HCT116 (cell line): ENCODE measurements at places on chromosomes 3 and 15.

DNA sequence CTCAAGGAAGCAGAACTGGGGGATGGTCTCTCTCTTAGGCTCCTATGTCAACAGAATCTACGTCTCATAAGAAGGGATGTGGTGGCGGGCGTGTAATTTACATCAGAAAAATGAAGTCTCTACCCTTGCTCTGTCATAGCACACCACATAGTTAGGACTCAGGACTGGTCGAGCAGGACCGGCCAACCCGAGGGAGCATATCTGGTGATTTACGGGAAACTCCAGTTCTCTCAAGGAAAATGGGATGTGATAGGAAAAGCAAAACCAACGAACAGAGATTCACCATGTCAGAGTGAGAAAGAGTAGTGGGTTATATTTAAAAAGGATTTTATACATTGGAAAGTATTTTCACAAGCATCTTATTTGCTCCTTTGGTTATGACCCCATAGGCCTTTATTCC, 54.7 kb downstream of the IGF2BP2 start:
- no peak for DNase-seq

- no peak for DNase-seq
These were observed 88.4 kb downstream of the PYDC2 start for GRCh38 chr3:191549357-191549756.

DNA sequence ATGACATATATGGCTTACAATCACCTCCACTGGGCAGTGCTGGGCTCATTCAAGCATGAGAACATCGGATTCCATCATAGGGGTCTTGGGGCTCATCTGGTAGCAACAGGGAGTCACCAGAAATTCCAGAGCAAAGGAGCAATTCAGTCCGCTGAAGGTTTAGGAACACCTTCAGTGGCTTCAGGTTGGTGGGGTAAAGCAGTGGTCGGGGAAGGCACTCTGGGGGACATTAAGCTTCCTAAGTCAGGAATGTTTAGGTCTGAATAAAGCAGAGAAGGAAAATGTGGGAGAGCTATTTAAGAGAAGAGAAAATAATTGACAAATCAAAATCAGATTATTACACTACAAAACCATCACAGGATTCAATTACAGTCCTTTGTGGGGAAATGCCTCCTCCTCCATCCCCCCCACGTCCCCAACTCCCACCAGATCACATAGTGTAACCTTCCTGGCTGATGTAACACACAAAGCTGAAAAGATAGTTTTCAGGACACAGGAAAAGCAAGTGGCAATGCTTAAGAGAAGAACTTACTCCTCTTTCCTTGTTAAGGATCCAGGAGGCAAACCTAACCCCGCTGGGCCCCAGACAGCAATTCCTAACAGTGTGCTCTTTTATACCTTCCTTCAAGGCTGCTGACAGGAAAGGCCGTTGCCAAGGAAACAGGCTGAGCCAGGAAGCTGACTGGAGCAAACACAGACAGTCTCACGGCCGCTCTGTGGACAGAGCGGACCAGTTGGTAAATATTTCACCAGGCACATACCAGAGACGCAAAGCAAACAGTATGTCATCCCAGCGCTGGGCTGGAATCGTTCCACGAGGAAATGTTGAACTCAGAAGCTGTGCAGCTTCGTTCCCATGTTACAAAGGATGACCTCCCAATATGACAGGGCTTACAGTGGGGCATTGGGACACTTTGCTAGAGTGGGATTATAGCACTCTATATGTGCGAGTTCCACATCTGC, 57.5 kb upstream of the LMCD1 start:
- DNase-seq, result peak; percentile 63

DNA sequence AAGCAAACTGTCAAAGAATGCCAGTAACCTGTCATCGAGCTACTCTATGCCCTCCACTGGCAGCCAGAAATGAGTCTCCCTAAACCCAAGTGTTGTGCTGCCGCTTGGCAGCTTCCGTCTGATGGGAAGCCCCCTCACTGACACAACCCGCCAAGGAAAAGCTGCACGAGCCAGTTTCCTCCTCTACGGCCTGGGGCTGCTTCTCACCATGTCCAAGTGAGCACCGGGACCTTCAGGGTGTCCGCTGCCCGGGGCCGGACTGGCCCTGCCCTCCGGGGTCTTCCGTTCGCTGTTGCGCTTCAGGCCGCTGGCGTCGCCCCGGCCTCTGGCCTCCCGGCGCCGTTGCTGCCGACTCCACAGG, 490 bp downstream of the TOMM70 start:
- DNase-seq, result no peak

- peak; percentile 29 for DNase-seq
These were observed at the start of gene ABI3BP for GRCh38 chr3:100993309-100993708. Gene ABI3BP, minus strand, starts transcription at chr3:100993421. Its CDS starts 37 bp downstream, at chr3:100993384.

- DNase-seq, result no peak
These were observed 133.3 kb upstream of the TPM1 start for GRCh38 chr15:62909257-62909656.

GRCh38 chr3:19471138-19471537, 322.8 kb downstream of the KCNH8 start:
- DNase-seq, result no peak

- no peak for DNase-seq
These were observed 23.6 kb downstream of the VGLL4 start for GRCh38 chr3:11619946-11620652.

DNA sequence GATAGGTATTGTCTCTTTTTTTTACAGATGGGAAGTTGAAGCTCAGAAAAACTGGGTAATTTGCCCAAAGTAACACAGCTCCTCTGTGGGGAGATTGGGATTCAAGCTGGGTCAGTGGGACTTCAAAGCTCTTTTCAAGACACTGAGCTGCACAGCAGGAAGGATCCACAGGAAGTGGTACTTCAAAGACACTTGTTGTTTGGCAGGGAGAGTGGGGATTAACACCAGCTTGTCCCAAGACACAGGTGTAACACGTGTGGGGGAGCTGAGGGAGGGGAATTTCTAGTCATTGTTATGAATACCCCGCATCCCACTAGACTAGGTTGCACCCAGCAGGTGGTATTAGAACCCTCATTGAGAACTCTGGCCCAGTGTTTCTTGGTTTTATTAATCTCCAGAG, 116.0 kb downstream of the FOXB1 start:
- no peak for DNase-seq

GRCh38 chr3:116394365-116394764, 50.9 kb downstream of the LSAMP start:
- no peak for DNase-seq

- DNase-seq, result no peak
These were observed 48.1 kb downstream of the RAB11A start for GRCh38 chr15:65917407-65917756.

DNA sequence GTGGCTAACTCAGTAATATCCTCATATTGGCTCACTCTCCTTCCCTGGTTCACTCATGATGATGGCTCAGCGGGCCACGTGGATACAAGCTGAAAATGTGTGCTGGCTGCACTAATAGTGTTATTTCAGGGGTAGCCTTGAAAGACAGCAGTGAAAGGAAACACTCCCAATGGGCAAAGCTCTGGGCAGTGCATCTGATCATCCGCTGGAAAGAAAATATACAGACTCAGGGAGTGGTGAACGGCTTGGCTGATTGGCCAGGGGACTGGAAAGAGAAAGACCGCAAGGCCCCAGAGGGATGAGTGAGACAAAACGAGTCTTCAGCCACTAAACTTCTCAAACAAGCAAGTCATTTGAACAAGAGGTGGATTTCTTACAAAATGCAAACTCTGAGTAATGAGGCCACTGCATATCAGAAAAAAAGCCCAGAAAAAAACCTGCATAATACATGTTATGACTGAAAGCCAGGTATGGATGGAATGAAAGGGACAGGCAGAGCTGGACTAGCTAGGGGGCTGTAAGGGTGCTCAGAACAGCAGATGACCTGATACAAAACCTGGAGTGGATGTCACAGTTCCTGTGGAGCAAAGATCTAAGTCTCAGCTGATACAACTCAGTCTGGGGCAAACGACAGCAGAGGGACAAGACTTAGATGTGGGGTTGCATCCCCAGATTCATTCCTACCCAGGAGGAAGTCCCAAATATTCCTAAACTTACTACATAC, 33.3 kb downstream of the CMTM6 start:
- DNase-seq, result no peak

DNA sequence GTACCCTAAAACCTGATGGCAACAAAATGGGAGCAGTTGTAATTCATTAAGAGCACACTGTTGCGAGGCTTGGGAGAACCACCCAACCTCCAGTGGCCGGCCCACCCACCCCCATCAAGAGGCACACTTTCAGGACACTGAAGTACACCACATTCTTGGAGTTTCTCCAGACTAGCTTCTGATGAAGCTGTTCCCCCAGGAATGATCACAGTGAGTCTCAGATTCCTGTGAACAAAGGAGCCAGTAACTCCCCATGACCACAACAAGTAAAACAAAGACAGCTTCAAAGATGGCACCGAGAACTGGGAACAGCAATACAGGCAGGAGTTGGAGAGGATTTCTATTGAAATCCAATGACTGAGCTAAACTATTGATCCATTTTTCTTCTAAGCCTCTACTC, 126.0 kb downstream of the ST8SIA2 start:
- no peak for DNase-seq

DNA sequence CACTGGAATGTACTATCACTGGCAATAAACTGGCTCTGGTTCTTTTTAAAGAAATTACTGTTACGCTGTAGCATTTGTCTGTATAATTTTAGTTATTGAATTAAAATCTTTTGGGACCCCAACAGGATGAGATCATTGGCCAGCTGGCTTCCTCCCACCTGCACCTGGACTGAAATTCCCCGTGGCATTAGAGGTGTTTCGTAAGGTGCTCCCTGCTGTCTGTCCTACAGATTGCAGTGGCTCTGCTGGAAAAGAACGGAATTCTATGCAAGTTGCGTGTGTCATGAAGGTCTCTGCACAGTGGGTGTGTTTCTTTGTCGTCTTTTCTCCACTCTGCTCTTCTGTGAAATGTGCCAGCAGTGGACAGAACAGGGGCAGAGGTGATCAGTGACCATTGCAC, 383.4 kb downstream of the PTPRG start:
- DNase-seq, result no peak

GRCh38 chr3:194212845-194213331, 76.9 kb downstream of the HES1 start:
- no peak for DNase-seq

- no peak for DNase-seq
These were observed 219.2 kb upstream of the ARHGEF26 start for GRCh38 chr3:153901991-153902390.

GRCh38 chr3:46264002-46264401, 21.7 kb downstream of the CCR3 start:
- DNase-seq, result no peak

- no peak for DNase-seq
These were observed 228.1 kb upstream of the AZI2 start for GRCh38 chr3:28576614-28577200.

DNA sequence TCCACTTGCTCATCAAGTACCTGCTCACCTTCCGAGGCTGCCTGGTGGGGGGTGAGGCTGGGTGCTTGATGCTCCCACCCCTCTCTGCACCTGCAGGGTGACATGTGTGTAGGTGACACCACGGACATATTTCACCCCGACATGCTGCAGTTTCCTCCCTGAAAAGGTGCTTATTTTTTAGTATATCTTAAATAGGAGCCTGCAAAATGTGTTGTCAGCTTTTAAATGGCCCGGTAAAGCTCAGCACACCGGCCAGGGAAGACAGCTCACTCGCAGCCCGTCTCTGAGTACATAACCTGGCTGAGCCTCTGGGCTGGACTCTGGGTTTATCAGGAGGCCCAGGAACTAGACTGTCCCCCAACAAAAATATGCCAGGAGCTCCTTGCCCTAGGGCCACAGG, 89.3 kb upstream of the LINGO1 start:
- DNase-seq, result no peak

GRCh38 chr3:189712906-189713483, 81.8 kb downstream of the TP63 start:
- no peak for DNase-seq

GRCh38 chr3:14372587-14372986, 29.8 kb upstream of the SLC6A6 start:
- DNase-seq, result no peak

GRCh38 chr15:27985099-27985498, 114.0 kb downstream of the OCA2 start:
- no peak for DNase-seq

DNA sequence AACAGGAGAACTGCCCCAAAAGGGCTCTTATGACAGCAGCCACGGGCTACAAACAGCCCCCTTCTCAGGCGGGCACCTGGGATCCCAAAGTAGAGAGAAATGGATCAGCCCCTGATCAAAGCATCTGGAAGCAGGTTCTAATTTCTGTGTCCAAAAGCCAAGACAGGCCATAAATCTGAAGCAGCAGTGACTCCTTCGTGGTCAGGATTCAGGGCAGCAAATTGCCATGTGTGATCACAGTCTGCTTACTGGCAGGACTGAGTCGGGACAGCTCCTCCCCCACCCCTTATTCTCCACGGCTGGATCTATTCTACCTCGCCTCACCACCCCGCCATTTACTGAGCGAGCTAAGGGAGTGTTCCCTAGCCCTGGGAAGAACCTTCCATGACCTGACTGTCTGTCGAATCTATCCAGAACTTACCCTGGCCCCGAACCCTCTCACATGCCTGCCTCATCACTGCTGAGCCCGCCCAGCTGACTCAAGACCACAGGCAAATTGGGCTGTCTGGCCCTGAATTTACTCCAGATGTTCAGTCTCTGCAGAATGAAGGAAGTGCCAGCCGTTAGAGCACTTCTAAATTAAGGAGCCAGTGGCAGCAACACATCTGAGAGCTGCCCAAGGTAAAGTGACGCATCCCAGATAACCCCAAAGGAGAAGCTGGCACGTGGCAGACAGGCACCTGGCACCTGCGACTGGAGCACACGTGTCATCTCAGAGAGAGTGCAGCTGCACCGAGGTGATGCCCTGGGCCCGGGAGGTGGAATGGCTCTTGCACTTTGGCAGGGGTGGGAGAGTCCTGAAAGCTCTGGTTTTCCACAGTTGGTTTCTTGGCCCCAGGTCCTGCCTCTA, 1.3 kb downstream of the LRRC15 start:
- no peak for DNase-seq

GRCh38 chr3:117439812-117440211, 730.2 kb downstream of the TUSC7 start:
- DNase-seq, result no peak

GRCh38 chr15:88127432-88127790, 129.1 kb downstream of the NTRK3 start:
- DNase-seq, result no peak

DNA sequence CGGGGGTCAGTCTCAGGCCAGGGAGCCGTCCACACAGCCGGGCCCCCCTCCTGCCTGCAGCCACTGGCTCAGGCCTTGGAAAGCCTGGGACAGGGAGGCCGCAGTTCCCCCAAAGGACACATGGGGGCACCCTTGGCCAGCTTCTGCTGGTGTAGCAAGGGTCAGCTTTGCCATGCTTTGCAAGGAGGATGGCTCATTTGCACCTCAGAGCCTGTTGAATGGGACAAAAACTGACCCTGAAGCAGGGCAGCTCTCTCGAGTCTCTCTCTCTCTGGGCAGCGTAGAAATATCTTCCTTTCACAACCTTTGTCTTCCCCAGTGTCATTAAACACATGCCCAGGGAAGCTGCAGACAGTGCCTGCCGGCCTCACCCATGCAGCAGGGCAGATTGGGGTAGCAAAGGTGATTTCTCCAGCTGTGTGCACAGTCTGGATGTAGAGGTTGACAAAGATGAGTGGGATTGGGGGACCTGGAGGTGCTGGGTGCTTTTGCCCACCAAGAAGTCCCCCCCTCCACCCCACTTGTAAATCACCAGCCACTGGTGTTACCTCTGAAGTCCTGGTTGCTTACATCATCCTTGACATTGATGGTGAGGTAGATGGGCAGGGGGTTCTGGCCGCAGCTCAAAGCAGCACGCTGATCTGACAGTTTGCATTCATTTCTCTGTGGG, 17.4 kb upstream of the EHD4 start:
- peak; percentile 55 for DNase-seq
